HAP-1 (cell line): ENCODE measurements at places on chromosomes 5 and 9.

DNA sequence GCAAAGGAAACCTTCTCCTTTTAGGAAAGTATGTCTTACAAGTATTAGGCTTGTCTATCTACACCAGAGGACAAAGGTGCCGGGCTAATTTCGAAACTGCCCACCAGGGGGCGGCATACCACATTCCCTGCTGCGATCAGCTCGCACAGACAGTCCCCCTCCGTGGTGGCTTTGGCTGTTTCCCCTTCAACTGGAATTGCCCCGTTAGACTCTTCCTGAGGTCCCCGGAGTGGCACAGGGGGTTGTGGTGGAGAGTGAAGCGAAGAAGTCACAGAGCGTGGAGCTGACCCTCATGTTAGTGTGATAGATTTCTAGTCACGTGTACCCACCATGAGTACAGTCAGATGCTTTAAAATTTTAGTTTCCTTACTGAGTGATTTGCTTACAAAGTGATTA is 17.5 kb downstream of the PTTG1 start:
- DNase-seq, result peak; percentile 91

DNA sequence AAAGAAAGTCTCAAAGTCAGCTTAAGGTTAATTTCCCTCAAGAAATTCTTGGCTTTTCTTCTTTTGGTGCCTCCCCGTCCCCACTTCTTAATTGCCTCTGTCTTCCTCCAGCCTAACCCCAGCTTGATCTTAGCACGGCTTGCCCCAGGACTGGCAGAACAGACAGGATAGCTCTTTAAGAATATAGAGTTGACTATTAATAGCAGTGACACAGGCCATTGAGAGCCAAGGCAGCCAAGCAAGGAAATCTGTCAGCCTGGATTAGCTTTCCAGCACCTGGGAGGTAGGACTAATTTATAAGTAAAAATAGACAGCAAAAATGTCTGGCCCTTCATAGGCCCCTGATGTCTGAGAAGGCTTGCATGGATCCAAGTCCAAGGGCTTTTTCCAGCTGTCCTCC is 384.6 kb upstream of the SLC30A5 start:
- DNase-seq, result no peak

- DNase-seq, result no peak
Observed at GRCh38 chr9:89669361-89669842, 64.6 kb downstream of the GADD45G start.

DNA sequence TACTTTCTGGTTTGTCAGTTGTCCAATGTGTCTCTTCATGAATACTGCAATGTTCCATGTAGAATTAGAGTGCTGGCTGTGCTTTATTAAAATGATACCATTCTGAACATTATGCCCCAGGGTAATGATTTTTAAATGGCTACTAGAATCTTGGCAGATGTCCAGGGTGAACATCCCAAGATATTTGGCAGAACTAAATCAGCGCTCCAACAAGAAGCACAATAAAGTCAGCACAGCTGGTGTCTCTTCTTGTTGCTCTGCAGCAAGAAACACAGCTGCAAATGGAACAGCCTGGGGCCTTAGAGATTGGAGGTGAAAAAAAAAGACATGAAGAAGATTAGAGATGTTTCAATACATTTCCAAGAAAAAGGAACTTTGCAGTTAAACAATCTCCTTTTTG is 248.3 kb downstream of the CDH18 start:
- DNase-seq, result no peak

DNA sequence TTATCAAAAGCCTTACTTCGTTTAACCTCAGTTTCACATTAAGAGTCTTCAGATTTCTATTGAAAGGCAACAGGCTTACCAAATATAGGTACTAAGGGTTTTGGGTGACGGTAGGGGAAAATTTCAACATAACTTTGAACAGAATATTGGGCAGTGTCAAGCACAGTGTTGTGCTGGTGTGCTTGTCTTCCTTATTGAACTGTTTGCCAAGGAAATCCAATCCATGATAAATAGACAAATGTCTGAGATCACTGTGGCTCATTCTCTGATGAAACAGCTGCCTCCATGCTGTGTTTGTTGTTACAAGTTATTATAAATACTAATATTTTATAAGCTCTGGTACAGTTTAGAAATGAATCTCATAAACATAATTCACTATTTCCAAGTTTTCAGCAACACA is 730.1 kb downstream of the NR2F1-AS1 start:
- no peak for DNase-seq

DNA sequence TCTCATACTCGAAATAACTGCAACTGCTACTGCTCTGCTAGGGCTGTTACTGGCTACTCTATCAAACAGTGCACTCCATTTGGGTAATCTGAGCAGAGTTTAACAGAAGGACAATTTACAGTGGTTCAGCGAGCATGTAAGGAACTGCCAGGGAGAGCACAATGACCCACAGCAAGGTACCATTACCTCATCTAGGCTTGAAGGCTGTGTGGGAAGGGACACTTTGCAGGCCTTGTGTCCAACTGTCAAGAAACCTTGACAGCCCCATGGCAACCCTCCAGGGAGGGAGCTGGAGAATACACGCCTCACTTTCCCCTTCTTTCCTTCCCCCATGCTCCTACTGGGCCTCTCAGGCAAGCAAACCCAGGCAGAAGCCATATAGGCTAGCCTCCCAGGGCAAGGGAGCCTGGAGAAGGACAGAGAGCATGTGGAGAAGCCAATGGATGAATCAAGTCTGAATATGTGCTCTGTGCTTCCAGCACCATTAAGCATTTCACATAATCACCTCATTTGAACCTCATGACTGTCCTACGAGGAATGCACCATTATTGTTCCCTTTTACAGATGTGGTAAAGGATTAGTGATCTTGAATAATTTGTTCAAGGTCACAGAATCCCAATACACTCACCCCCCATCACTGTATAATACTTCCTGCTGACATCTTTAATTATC is 49.9 kb upstream of the JAK2 start:
- no peak for DNase-seq

GRCh38 chr9:77830618-77831285 is 182.6 kb upstream of the GNA14 start:
- DNase-seq, result no peak
